ENCODE measurements at places on chromosomes 5 and 9.

- peak; percentile 74 for DNase-seq
Observed at GRCh38 chr5:13957032-13957645, 12.7 kb upstream of the DNAH5 start.

DNA sequence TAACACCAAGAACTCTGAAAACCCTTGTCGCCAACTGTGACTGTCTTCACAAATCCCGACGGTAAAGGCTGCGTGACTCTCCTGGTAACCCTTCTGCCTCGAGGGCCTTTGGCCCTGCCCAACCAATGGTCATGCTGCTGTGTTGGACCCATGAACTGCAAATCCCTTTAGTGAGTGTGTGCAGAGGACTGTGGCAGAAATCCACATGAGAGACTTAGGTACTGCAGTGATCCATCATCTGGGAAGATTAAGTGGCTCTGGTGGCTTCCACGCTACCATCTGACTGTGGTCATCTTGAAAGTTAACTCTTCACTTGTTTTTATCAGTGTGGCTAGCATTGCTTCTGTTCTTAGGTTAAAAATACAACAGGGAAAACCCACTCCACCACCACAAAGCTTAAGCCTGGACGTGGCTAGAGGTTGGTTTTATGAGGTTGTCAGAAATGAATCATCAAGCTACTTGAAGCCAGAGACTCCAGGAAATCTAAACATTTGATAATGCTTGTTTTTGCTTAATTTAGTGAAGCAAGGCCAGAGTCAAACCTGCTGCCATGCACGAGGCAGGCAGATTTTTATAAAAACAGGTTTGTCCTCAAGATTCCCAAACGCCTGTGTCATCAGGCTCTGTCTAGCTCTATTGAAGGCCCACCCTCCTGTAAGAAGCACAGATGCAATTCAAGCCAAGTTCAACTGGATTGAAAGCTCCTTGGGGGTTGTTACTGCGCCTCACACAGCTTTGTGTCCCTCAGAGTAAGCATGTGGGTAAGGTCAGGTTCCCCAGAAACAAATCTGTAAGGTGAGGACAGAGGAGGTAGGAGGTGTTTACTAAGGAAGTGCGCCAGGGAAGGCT lies 52.7 kb upstream of the ERCC6L2 start:
- DNase-seq = peak; percentile 90

DNA sequence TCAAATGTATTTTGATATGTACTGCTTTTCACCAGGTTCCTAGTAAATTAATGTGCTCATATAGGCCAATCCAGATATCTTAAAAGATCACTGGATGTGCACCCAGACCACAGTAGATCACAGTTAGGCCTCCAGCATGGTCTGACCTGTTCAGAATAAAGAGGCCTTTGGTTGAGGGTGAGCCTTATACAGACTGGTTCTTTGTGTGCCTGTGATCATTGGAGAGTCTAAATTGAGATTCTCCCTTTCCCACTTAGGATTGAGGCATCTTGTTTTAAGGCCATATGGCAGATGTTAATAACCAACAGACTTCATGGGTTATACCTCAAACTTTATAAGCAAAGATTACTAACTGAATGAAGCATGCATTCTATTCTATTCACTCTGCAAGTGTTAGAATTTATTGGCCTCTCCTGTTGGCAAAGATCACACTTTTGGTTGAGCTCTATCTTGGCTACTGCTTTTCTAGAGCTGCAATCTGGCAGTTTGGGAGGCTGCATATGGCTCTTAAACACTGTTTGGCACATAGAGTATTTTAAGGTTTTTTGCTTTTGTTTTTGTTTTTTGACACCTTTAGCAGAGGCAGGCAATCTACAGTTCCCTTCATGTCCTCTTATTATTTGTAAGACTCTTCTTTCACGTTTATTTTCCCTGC lies 8.5 kb downstream of the CHSY3 start:
- DNase-seq = no peak

DNA sequence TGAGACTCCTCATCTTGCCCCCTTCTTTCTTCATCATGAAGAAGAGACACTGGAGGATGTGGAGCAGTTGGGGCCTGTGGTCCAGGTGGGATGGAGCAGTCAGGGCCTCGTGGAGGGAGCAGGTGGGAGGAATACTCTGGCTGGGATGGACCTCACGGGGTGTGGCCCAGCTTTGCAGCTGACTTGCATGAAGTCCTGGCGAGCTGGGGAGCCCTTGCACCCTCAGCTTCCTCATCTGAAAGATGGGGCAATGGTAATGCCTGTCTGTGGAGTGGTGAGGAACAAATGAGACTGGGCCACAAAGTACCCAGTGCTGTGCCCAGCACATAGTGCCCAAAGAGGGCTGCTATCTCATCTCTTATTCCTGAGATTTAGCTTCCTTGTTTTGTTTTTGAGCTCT lies 91.5 kb downstream of the DAB2IP start:
- no peak for DNase-seq

DNA sequence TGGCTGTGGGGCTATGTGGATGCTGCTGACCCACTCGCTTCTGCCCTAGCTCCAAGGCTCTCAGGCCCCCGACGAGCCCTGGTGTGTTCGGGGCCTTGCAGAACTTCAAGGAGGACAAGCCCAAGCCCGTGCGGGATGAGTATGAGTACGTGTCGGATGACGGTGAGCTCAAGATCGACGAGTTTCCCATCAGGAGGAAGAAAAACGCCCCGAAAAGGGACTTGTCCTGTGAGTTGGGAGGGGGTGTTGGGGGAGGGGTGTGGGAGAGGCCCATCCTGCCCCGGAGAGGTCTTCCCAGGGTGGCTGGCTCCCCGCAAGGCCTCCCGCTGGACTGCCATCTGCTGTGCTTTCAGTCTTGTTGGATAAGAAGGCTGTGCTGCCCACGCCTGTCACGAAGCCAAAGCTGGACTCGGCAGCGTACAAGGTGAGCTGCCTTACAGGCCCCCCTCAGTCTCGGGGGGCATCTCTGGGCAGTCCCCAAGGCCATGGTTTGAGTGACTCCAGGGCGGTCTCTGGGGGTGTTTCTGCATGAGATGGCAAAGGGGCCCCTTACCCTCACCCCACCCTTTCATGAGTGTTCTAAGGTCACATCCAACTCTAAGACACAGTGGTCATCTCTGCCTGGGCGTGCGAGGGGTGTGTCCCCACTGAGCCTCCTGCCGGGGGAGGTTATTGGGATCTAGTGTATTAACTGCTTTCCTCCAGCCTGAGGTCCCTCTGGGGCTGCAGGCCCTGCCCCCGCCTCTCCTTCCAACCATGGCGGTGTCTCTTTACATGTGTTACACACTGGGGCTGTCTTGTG lies 89.5 kb downstream of the PHF2 start:
- DNase-seq = no peak

GRCh38 chr5:378976-379742 lies 57.6 kb downstream of the AHRR start:
- peak; percentile 33 for DNase-seq

Data from HT1080 (cell line).